ENCODE measurements at places on chromosomes 1 and 21. TPM values are rescaled to one million over a fixed set of nuclear protein-coding genes. Genes with fewer than 3 reads are reported as not detected.

GRCh38 chr21:44601596-44602462, 1.4 kb downstream of the KRTAP10-7 start:
- ATAC-seq: no peak

DNA sequence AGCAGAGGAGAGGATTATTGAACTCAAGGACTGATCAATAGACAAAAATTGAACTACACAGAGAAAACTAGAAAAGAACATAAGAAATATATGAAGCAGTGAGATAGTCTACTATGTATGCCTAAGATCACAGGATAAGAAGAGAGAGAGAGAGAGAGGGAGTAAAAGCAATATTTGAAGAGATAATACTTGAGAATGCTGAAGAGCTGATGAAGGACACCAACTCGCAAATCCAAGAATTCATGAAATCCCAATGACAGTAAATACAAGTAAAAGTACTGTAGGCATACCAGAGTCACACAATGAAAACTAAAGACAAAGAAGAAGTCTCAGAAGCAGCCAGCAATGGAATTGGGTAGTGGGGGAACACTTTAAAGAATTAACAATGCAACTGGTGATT, 260.1 kb upstream of the SPAG17 start:
- ATAC-seq: no peak

EPHB2 gene
- total RNA-seq: 2.2 TPM

OR6N1 gene
- not detected for total RNA-seq

EXTL1 gene
- total RNA-seq: not detected

ASCL5 gene
- total RNA-seq: not detected

COL9A2 gene
- total RNA-seq: 0.64 TPM

GRCh38 chr1:29556657-29557056, 320.3 kb downstream of the PTPRU start:
- no peak for ATAC-seq

- ATAC-seq: no peak
These were observed 629 bp downstream of the RPS27 start for GRCh38 chr1:153991151-153991630.

DNA sequence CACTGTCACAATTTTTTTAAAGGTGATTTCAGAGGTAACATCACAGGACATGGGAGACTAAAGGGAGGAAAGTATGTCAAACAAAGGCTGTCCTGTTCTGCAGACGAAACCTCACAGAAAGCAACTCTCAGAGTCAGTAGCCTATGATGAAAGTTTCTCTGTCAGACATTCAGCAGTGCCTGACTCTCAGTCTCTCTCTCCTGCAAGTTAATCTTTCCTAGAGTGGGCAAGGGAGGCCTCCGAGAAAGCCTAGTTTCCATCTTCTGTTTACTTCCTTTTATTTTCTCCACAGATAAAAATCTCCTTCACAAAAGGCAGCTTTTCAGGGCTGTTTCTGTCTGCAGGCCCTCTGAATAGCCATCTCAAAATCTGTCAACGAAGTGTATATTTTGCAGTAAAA, 24.9 kb upstream of the FMO2 start:
- no peak for ATAC-seq

DNA sequence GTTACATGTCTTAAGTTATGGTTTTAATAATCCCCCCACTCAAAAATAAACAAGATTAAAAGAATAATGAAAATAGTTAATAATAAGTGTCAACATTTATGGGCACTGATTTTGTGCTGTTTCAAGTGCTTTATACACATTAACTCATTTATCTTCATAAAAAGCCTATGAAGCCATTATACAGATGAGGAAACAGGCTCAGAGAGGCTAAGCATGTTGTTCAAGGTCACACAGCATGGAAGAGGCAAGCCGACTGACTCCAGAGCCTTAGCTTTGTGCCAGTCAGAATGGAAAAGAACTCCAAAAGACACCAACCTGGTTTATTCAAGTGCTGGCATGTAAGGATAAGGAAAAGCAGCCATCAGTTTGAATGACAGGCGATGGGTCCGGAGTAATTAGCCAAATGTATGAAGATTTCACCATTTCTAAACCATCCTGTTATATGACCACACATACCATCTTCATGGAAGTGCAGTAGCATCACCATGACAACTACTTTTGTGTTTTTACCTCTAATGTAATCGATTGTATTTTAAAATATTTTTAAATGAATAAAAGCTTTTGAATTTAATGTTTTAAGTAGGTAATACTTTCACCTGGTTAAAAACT, 14.4 kb upstream of the ID3 start:
- no peak for ATAC-seq

GRCh38 chr1:147840909-147841308, 61.7 kb upstream of the GJA8 start:
- no peak for ATAC-seq

DNA sequence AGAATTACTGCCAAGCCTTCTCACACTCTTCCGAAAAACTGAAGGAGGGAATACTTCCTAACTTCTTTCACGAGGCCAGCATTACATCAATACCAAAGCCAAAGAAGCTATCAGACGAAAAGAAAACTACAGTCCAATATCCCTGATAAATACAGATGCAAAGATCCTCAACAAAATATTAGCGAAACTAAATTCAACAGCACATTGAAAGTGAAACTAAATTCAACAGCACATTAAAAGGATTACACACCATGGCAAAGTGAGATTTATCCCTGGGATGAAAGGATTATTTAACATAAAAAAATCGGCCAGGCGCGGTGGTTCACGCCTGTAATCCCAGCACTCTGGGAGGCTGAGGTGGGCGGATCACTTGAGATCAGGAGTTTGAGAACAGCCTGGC, 176.8 kb downstream of the FAF1 start:
- ATAC-seq: no peak

DNA sequence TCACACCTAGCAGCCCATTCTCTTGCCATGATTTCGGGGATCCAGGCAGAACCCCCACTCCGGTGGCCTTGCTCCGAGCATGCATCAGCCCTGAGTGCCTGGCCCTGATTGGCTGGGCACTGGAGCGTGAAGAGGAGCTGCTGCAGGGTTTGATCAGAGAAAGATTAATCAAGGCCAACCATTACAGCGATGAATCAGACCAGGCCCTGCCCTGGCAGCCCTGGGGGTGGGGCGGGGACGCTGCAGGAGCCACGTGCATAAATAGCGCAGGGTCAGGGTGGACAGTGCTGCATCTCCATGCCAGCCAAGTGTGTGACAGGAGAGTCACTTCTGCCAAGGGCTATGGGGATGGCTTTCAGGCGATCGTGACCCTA, 3.4 kb upstream of the FAM131C start:
- ATAC-seq: peak; percentile 67

DNA sequence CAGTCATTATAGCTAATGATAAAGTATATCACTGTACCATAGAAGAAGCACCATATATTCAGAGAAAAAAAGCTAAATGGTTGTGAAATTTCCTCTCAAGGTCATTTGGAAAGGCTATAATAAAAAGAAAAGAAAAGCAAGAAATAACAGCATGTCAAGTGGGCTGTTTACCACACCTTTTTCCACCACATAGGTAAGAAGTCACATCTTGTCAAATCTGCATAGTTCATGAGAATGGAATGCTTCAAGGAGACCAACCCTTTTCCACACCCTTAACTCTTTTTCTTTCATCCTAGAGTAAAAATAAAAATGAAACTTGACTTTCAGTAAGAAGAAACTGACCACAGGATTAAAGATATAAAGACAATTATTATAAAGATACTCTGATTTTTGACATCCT, 91.2 kb downstream of the ATP6V1G3 start:
- ATAC-seq: peak; percentile 97

DNA sequence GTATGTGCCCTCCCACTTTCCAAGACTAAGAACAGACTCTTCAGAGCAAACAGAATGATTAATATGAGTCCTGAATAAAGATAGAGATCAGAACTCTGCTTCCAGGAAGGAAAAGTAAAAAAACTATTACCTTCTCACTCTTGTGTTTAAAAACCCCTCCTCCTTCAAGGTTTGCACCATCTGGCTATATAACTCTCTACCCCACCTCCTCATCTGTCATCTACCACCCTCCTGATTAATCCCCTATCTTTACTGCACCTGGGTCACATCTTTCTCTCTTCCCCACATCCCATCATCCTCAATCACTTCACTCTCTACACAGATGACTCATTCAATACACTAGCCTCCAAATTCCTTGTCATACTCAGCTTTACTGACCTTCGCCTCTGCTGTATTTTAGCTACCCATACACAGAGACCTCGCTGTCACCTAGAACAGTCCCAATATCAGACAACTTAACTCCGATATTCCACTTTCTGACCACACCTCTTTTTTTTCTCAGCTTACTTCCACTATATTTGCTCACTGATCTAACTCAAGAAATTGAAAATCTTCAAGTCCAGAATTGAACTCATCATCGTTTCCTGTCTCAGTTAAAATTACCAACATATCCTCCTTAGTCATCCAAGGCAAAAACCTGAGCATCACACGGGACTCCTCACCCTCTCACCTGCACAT, 3.7 kb downstream of the SCMH1 start:
- no peak for ATAC-seq

DNA sequence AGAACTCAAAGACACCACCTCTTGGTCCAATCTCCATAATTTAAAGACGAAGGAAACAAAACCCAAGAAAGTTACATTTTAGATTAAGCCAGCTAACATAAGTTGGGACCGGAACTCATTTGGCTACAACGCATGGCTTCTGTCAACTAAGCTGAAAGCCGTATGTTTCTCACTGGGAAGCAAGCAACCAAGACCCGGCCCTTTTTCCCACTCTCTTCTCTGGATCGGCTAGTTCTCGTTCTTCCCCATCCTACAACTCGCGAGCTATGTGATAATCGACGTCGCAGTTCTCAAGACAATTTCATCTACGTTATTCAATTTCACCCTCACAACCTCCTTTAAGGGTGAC, 601 bp downstream of the CCT8 start:
- ATAC-seq: no peak

DNA sequence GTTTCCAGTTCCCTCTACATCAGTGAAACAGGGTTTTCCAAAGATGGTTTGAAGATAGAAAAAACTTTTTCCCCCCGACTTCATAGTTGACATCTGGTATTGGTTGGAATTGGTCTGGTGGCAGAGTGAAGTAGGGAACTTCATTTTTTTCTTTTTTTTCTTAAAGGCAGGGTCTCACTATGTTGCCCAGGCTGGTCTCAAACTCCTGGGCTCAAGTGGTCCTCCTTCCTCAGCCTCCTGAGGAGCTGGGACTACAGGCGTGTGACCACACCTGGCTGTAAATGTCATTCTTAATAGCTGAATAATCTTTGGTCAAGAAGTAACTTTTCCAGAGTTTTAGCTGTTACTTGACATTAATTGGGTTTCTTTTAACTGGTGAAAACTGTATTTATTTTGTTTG, 21.7 kb downstream of the ZBTB37 start:
- no peak for ATAC-seq

GRCh38 chr1:25796811-25797458, 3.1 kb upstream of the SELENON start:
- peak; percentile 50 for ATAC-seq

DNA sequence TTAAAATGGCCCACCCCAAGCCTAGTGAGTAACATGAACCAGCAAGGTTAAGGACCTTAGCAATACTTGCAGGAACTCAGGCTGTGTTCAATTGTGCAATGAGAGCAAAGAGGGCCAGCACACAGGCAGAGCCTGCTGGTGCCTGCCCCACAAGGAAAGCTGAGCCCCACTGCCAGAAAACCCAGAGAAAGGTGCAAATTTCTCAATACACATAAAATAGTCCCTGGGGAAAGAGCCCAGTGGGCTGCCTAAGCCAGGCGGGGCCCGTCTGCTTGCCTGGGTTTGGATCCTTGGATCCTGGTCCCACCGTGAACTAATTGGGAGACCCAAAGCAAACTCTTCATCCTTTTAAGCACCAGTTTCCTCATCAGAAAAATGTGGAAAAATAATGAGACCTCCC, 128.5 kb upstream of the CACNA1E start:
- ATAC-seq: no peak

UMODL1 gene
- total RNA-seq: 0.08 TPM

DNA sequence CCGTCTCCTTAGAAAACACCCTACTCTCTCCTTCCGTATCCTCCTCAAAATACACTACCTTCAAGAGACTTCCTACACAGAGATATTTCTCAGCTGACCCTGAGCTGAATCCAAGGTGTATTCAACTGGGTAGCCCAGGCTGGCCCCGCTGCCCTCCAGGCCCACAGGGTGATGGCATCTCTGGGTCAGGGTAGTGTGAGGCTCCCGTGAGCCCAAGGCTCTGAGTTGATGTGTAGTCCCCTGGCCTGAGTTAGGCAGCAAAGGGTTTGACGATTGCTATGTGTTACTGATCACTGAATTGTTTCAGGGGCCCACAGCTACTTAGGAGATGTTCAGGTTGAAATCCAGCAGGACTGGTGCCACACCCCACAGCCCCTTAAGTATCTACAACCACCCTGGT, 6.7 kb downstream of the INAVA start:
- ATAC-seq: no peak

DNA sequence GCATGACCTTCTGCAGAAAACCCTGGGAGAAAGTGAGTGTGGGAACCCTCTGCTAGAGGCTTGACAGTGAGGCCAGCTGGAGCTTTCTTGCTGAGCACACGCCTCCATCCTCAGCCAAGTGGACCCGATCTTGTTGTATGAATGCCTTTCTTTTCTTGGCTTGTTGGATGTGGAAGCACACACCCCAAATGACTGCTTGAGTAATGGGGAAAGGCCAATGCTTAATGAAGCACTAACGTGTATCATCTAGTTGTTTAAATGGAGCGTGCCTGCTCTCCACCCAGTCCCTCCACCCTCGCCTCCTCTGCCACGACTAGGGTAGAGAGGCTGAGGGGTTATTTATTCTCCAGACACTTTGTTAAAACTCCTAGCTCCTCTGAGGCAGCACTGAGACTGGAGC, 54.3 kb upstream of the IKBKE start:
- no peak for ATAC-seq

RPE65 gene
- total RNA-seq: not detected
